Jurkat, Clone E6-1 (cell line): ENCODE measurements at places on chromosomes 5 and 9.

DNA sequence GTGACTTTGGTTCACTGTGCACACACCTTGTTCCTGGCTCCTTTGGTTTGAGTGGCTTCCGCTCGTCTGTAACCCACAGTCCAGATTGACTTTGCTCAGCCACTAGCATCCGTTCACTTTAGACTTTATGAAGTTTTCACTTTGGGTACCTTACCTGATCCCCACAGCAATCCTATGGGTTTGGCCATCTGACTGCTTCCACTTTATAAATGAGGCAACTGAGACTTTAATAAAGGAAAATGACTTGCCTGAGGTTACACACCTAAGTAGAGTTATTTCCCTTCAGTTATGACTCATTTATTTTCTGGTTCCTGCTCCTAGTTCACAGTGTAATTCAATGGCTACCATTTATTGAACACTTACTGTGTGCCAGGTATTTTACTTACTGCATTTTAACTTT, 94.2 kb upstream of the SAP30L start:
- no peak for DNase-seq

DNA sequence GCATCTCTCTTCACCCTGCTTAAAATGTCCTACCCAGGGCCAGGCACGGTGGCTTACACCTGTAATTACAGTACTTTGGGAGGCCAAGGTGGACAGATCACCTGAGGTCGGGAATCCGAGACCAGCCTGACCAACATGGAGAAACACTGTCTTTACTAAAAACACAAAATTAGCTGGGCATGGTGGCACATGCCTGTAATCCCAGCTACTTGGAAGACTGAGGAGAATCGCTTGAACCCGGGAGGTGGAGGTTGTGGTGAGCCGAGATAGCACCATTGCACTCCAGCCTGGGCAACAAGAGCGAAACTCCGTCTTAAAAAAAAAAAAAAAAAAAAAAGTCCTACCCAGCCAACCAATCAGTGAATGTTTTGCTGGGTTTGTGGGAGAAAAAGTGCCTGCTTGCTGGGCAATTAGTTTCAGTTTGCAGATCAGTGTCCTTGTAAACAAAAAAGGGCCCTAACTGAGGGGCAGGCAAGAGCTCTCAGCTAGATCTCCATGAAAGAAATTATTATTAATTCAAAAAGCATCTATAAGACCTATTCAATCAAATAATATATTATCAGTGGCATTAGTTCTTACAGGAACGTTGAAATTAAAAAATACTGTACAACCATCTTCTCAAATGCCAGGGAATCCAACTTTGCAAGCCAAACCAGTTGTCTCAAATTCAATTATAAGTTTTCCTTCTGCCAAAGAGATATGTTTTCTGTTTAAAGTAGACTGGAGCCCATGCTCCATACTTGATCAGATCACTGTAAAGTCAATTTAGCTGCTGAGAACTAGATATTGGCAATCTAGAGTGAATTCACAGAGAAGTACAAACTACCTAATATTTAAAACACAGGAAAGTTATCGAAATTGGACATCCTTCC, 3.9 kb downstream of the MEGF9 start:
- no peak for DNase-seq

DNA sequence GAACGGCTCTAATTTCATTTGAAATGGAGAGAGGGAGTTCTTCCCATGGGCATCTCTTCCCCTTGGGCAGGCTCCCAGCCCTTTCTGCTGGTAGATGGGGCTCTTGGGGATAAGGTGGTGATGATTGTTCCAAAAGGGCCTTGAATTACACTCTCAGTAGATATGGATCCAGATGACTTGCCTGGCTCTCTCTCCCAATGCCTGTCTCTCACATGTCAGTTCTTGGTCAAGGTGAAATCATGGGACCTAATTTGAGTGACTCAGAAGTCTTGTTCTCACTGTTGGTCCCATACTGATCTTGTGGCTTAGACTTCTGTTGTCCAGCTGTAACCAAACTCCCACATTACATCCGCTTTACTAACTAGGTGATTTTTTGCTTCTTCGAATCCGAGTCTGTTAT, 317.0 kb upstream of the RFX3 start:
- no peak for DNase-seq

DNA sequence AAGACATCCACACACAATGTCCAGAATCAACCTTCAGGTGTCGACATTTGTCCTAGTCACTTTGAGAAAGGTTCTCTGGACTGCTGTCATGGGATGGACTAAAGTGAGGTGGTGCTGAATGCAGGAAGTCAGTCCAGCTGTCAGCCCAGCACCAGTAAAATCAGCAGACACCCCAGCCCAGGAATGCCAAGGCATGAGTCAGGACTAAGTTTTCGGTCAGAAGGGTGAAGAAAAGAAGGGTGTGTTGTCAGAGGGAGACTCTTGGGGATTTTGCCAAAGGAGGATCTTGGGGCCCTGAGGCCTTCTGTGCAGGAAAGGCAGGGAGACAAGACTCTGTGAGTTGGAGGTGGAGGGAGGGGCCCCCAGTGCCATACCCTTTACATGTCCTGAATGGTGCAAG, 69.0 kb upstream of the XPA start:
- DNase-seq = no peak

DNA sequence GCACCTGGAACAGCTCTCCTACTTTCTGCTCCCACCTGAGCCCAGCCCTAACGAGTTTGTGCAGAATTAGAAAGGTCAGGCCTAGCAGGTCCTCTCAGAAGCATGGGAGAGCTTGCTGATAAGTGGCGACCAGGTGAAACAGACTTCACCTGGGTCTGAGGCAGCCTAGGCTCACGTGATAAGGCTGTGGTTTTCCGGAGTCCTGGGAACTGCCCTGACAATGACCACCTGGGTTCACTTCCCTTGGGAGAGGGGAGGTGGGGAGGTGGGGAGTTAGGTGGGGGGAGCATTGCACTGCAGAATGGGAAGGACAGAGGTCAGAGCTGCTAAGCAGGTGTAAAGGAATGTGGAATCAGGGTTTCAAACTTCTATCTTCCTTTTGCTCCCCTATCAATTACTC, 152.9 kb upstream of the MAP1B start:
- no peak for DNase-seq

GRCh38 chr9:136916330-136917184, 28.0 kb downstream of the FBXW5 start:
- DNase-seq = no peak

DNA sequence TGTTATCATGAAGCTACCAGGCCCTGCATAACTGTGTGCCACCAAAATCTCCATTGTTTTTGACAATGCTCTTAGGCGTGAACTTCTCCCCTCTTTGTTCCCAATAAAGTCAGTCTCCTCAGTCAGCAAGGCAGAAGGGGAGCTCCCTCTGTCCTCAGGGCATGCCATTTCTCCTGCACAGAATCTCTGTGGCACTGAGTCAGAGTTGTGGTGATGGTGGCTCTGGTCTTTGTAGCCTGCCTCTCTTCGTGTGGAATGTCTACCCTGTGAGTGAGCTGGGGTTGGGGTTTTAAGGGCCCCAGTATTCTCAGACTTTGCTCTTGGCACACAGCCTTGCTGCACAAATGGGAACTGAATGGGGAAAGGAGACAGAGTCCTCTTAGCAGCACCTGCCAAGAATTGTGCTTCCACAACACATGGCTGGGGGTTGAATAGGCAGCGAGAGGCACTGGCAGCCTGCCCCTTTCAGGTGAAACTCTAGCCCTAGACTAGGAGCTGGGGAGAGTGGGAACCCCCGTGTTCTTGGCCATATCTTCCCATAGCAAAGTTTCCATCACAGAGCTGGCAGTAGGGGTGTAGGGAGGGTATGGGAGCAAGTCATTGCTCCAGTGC, 146.6 kb downstream of the SH3GL2 start:
- DNase-seq = no peak

DNA sequence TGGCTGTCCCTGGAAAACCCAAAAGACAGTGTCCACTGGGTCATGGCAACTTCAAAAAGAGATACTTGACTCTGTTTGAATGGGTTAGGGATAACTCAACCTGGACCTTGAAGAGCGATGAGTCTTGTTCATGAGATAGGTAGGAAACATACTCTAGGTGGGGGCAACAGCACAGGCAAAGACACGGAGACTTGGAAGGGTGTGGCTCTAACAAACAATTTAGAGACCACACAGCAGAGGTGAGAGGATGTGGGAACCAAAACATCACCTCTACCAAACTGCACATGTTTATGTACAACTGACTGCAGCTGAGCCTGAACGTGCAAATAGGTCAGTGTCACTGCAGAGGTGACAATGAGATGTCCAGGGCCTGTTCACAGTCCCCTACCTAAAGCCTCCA, 247.7 kb upstream of the ADRA1B start:
- DNase-seq = peak; percentile 1

DNA sequence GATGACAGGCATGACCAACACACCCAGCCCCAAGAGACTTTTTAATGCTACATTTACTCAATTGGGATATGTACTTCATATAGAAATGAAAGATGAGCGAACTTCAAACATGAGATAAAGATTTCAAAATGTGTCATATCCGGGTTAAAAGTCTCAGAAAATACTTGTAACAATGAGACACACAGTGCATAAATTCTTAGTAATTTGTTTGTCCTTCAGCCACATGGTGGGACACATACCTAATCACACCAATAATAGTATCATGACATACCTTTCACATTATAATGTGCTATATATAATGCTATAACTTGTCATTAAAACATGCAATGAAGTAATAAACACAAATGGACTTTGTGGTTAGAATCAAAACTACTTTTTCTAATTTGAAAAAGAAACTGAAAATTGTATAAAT, 204.7 kb upstream of the RFX3 start:
- DNase-seq = no peak

GRCh38 chr5:75412111-75412990, 75.3 kb downstream of the HMGCR start:
- no peak for DNase-seq

DNA sequence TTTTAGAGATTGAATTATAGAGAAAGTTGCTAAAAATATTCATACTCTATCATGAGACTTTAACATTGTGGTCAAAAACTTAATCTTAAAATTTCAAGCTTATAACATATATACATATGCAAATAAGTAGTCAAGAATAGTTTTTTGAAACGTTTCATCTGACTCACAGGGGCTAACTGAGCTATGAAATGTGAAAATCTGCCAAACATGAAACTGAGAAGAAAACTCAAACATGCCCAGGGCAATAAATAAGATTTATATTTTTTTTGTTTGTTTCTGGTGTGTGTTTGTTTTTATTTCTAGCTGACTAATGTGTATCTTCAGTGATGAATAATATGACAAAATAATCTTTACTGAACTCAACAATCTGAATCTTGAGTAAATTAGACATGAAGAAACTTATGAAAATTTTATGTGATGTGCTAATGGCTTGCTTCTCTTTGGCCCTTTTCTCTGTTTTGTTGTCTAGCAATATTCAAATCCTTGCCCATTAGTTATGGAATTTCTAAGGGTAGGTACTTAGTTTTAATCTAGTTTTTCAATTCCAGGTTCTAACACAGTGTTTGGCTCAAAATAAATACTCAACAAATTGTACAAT, 99.9 kb downstream of the FAM174A start:
- DNase-seq = no peak

DNA sequence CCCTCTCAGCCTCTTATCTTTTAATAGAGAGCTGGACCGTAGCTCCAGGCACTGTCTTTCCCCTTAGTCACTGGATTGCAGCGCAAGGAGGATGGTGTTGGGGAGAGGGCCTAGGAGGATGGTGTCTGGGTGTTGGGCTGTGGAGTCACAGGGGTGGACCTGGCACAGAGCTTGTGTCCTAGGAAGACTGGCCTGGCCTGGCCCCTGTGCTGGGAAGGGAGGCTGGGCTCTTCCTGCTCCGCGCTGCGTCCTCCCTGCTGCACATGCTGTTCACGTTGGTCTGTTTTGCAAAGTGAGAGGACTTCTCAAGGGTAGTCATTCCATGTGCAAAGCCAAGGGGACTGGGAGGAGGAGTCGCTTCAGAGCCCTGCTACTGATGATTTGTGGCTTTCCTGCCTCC, 123.9 kb downstream of the EHMT1 start:
- no peak for DNase-seq

DNA sequence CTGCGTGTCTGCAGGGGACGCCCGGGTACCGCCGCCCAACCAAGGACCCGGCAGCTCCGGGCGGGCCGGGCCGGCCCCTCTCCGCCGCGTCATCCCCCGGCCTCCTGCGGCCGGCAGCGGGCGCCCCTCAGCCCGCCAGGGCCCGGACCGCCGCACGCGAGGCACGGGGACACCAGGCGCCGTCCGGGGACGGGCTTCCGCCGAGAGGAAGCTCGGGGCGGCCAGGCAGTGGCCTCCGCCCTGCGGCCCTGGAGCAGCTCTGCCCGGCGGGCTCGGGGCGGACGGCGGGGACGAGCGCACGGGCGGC, 373 bp downstream of the FBXW5 start:
- no peak for DNase-seq

- peak; percentile 39 for DNase-seq
Measured at GRCh38 chr5:140249536-140249935, 53.4 kb downstream of the PFDN1 start.

DNA sequence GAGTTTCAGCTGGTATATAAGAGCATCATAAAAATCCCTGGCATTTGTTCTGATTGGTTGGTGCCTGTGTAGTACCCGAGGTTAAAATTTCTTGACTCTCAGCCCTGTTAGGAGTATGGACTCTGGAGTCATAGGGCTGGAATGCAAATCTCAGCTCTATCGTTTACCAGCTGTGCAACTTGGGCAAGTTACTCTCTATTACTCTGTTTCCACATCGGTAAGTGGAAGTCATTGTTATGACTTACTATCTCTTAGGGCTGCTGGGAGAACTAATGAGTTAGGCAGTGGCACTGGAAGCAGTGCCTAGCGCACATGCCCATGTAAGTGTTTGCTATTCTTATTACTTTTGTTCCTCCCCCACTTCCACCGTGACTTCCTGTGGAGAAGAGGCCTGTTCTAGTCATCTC, 141.6 kb downstream of the BOD1 start:
- no peak for DNase-seq

GRCh38 chr9:5760338-5760737, 72.6 kb downstream of the ERMP1 start:
- no peak for DNase-seq

DNA sequence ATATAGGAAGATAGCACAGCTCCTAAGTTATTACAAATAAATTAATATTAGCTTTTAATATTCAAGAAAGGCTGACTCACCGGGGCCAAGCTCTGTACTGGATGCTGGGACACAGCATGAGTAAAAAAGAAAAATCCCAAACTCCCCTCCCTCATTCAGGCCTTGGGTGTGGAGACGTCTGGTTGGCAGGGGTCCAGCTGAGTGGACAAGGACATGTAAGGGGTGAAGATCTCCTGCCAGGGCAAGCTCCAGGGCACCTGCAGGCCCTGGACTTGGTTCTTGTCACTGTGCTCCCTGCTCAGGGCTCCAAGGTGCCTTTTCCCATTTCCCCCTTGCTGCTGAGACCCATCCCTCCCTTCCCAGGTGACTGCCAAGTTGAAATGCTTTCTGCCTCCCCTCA, 388.5 kb downstream of the ENC1 start:
- no peak for DNase-seq

- no peak for DNase-seq
Measured at GRCh38 chr5:101877451-101877850, 418.6 kb downstream of the SLCO4C1 start.

DNA sequence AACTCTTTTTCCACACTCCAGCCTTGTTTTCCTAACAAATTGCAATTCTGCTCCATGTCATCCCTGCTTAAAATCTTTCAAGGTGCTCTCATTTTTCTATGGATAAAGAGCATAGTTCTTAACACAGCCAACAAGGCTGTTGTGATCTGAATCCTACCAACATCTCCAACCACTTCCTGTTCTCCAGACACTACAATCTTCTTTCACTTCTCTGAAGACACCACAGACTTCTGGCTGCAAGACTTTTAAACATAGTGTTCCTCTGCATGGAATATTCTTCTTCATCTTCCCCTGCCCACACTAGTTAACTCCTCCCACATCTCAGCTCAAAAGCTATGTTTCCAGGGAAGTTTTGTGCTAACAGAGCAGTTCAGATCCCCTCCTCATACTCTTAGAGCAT, 404.8 kb downstream of the MAN2A1 start:
- DNase-seq = no peak
